ENCODE measurements at places on chromosomes 4 and X.

DNA sequence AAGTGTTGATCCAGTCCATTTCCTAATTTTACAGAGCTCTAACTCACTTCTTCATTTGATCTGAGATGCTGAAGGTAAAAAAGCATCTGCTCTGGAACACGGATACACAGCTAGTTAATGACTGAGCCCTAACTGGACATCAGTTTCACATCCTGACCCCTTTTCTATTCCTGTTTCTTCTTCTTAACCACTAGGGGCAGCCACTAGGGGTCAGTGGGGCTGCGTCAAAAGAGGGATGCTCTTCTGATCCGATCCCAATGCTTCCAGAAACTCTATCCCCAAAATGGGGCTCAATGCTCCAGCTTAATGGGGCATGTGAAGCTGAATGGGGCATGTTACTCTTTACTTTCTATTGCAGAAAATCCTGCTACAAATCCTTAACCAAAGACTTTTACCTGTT, 33.4 kb upstream of the PHKA2 start:
- DNase-seq: peak; percentile 13

DNA sequence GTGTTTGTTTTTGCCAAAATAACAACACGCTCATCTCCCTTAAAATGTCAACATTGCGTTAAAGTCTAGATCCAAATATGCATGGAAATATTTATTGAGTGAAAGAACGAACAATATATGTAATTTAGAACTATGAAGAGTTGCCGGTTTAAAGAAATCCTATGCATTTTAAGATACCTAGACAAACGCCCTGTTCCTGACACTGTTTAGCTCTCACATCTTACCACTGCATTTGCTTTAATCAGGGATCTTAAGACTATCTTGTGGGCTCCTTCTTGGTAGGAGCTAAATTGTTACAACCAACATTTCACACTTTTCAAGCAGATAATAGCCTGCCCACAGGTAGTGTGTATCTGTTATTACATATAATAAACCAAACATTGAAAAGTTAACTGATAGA, 96.6 kb upstream of the RPS6KA3 start:
- no peak for DNase-seq

- no peak for DNase-seq
Measured at GRCh38 chr4:20266215-20267082, 14.7 kb downstream of the SLIT2 start.

GRCh38 chr4:64200001-64200555, 209.2 kb downstream of the TECRL start:
- no peak for DNase-seq

DNA sequence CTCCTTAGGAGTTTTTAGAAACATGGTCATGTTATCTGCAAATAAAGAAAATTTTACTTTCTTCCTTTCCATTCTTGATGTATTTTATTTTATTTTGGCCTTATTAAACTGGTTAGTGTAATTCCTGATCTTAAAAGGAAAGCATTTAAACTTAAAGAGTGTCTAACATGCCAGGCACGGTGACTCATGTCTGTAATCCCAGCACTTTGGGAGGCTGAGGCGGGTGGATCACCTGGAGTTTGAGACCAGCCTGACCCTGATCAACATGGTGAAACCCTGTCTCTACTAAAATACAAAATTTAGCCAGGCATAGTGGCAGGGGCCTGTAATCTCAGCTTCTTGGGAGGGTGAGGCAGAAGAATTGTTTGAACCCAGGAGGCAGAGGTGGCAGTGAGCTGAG, 281.3 kb downstream of the PTTG2 start:
- no peak for DNase-seq

- no peak for DNase-seq
Measured at GRCh38 chr4:118798658-118799057, 37.3 kb downstream of the SEC24D start.

DNA sequence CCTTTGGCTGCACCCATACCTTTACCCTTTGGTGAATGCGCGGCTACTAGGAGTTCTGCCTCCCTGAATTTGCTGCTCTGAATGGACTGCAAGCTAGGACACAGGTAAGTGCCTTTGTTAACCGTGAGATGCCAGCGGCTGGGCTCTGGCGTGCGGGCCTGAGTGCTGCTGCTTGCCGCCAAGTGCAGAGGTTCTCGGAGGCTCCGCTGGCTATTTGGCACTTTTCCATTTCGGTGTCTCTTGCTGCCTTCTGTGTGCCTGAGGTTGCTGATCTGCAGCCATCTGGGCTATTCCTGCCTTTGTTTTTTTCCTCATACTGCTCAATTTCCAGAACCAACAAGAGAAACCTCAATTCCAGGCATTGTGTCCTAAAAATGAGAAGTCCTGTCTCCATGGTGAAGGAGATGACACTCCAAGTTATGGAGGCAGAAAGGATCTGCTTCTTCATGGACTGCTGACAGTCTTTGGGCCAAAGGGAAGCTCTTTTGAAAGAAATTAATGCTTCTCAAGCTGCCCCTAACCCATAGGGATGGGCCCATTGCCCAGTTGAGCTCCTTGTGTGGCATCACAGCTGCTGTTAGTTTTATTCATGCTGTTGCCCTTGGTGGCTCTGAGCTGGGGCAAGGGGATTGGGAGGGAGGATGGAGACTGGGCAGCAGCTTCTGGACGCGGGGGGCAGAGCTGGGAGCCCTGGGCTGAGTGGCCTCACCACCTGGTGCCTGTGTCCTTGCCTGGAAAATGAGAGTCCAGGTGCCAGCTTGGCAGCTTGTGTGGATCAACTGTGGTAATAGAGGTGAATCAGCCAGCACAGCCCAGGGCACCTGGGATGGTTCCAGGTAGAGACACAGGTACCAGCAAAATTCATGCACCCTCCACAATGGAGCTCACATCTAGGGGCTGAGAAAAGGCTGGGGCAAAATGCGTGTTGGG, 3.8 kb upstream of the TBC1D14 start:
- no peak for DNase-seq

- no peak for DNase-seq
Measured at GRCh38 chr4:187307131-187307530, 583.5 kb upstream of the FAT1 start.

- DNase-seq: no peak
Measured at GRCh38 chr4:90162566-90162965, 35.4 kb downstream of the CCSER1 start.

DNA sequence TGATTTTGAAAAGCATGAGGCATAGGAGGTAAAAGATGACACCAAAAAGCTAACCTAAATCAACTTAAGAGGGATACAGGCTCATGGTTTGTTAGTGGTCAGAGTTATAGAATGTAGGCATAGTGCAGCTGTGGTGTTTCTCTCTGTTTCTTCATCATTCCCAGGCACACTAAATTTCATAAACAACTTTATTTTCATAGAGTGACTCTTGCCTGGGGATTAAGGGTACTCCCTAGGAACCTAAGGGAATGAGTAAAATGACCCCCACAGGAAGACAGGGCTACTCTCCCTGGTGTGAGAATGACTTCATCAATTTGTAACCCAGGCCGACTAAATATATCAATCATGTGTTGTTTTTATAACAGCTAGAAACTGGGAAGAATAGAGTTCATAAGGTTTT, 11.1 kb downstream of the FABP2 start:
- no peak for DNase-seq

GRCh38 chr4:4721636-4722035, 137.8 kb upstream of the MSX1 start:
- no peak for DNase-seq

DNA sequence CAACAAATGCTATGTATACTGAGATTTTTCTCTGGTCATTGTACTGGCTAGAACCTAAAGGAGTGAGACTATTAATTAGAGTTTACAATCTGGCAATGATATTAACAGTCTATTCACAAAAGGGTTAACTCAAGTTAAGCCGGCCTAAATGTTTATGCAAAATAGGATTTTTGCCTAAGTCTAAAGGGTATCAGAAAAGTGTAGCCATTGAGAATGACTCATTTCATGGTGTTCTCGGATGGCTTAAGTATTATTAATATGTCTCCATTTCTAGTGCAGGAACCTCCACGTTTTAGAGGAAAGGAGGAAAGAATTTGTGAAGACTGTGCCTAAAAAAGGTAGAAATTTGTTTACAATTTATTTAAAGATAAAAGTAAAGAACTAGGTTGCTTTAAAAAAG, 29.8 kb downstream of the DYNLT3 start:
- DNase-seq: no peak

GRCh38 chrX:35076061-35076460, 133.5 kb downstream of the FAM47B start:
- DNase-seq: no peak

DNA sequence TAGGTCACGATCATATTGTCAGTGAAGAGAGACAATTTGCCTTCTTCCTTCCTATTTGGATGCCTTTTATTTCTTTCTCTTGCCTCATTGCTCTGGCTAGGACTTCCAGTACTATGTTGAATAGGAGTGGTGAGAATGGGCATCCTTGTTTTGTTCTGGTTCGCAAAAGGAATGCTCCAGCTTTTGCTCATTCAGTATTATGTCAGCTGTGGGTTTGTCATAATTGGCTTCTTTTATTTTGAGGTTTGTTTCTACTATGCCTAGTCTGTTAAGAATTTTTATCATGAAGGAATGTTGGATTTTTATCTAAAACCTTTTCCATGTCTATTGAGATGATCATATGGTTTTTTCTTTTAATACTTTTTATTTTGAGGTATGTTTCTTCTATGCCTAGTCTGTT, 152.3 kb upstream of the MAD2L1 start:
- no peak for DNase-seq

DNA sequence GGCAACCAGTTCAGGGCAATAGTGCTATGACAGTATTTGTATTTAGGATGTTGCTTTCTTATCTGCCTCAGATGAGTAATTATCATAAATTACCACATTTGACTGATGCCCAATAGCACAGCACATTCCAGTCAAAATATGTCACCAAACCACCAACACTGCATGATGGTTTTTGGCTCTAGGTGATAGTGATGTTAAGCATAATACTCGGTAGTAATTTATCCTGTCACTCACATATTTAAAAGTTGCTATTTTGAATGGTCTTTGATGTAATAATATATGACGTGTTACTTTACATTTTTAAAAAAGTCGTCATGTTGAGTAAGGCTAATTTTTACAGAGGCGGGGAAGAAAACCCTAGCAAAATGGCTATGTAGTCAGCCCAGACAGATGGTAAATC, 42.5 kb downstream of the UNC5C start:
- DNase-seq: no peak

GRCh38 chrX:76657499-76657898, 230.0 kb downstream of the MAGEE1 start:
- no peak for DNase-seq

GRCh38 chrX:70168238-70169188, 8.8 kb upstream of the DGAT2L6 start:
- DNase-seq: peak; percentile 3

GRCh38 chr4:188603646-188604045, 464.4 kb downstream of the TRIML1 start:
- no peak for DNase-seq

GRCh38 chr4:2934077-2934812, 29.0 kb downstream of the NOP14 start:
- DNase-seq: peak; percentile 48

- DNase-seq: peak; percentile 17
Measured at GRCh38 chr4:133483600-133484246, 334.6 kb downstream of the PCDH10 start.

DNA sequence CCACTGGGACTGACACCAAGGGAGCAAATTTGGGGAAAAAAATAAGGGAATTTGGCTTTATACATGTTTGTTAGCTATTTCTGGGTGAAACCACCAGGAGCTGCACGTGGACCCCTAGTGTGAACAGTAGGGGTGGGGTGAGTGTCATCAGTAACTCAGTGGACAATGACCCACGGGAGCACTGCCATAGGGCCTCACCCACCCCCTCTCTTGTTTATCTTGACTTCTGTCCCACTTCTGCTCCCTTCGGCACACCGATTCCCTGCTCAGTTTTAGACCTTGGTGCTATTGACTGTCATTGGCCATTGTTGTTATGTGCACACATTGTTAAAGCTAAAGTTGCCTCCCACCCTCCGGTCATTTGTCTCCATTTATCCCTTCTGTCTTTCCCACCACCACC, 9.0 kb downstream of the ACOX3 start:
- DNase-seq: no peak

DNA sequence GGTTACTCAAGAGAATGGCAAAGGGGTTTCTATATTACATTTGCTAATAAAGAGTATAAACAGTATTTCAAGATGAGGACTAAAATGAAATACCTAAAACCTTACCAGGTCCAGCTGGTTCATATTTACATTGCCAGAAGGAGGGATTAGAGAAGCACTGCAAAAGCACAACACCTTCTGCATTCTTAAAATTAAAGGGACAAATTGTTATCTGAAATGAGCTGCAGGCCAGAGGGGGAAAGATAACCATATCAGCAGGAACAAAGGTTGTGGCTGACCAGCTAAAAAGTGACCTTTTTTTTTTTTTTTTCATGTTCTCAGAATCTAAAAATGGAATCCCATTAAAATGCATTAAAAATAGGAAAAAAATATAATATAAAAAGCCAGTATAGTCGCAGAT, 39.7 kb downstream of the AFF2 start:
- no peak for DNase-seq

GRCh38 chr4:141860974-141861373, 224.6 kb downstream of the IL15 start:
- no peak for DNase-seq

- DNase-seq: peak; percentile 3
Measured at GRCh38 chrX:70134116-70134477, 850 bp downstream of the IGBP1 start.

DNA sequence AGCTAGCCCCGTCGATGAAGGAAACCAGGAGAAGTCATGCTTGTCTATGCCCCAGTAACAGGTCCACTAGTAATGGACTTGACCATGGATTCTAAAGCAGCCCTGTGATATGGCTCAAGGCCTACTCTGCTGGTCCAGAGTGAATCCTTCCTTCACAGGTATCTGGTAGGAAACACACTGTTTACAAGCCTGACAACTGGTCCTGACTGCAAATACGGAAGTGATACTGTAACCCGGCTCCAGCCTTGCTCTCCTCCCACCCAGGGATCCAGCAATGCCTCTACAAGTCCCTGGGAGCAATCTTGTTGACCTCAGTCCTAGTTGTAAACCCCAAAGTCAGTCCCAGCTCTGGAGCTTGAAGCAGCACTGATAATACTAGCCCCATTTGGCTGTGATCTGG, 239.2 kb upstream of the GRID2 start:
- DNase-seq: no peak

GRCh38 chrX:37287741-37288444, 61.3 kb upstream of the PRRG1 start:
- no peak for DNase-seq

DNA sequence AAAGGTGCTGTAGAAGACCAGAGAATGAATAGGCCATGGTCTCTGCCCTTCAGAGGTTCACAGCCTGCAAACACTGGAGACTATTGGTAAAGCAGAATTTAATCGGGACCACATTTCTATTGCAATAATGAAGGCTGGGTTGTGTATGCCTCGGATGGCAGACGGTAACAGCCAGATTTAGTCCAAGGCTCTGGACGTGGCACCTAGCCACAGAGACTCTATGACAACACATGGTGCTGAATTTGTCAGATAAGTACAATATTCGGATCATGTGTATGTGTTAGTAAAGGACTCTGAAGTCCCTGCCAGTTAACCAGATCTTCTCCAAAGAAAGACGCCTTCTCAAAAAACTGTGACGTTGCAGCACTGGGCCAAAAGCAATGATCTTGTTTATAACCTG, 129.0 kb downstream of the DCTD start:
- DNase-seq: no peak

GRCh38 chrX:6460893-6461490, 73.9 kb downstream of the VCX3A start:
- no peak for DNase-seq

All from endothelial cell (in vitro differentiated cells).